ENCODE measurements at places on chromosomes 1 and 21.

DNA sequence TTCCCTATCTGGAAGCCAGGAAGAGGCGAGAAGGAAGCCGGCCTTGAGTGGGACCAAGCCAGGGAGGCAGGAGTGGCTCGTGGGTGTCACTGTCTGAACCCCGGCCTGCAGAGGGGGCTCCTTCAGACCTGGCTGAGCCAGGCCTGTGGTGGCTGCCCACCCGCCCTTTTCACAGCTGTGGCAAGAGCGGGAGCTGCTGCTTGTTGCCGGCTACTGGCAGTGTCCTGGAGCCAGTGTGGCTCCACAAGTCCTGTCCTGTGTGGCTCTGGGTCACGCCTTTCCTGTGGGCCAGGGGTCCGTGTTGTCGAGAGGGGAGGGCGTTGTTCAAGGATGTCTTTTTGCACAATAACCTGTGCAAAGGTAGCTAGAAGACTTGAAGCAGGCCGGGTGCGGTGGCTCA is 1.3 kb downstream of the PFKL start:
- DNase-seq = no peak

DNA sequence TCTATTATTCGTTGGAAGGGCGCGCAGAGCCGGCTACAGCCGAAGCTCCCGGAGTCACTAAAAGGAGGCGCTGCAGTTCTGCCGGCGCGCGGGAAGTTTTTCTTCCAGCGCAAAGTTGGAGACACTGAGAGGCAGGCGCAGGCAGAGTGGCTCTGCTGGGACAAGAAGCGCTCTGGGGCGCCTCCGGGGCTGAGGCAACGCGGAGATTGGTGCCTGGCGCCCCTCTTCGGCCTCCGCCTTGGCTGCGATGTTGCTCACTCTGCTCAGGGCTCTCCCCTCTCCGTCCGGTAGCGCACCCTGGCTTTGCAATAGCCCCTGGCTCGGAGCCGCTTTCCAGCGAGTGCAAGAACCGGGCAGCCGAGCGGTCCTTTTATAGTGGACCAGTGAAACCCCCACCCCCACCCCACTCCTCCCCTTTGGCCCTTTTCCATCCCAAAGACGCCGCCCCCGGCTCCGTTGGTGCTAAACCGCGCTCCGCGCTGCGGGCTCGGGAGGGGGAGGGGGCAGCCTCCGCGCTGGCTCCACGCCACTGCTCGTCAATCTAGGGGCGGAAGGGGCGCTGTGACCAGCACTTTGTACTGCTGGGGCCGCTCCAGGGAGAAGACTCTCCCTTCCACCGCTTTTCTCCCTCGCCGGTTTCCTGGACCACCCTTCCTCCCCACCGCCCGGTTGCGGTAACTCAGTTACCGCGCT is at the start of gene ADAMTS1:
Gene ADAMTS1 (minus strand): TSS at position 344 of the 693 bp plus-strand sequence. CDS start 455 bp downstream, outside the sequence.
- DNase-seq = peak; percentile 83

GRCh38 chr1:203638950-203639349 is 12.3 kb downstream of the ATP2B4 start:
- DNase-seq = no peak

GRCh38 chr1:189939967-189940366 is 537.7 kb downstream of the BRINP3 start:
- no peak for DNase-seq

DNA sequence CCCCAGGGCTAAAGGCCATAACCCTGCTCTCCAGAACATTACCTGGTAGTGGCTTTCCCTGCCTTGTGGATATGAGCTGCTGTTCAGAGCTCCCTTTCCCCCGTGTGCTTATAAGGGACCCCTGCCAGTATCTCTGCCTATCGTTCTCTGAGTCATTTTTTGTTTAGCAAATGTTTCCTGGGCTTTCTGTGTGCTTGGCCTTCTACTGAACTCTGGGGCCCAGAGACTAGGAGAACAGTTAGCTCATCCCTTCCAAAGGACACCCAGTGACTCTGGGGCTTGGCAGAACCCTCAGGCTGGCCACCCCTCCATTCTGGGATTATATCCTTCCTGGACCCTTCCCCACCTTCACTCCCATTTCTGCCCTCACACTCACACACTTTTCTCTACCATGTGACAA is 80.8 kb upstream of the POU3F1 start:
- DNase-seq = no peak

DNA sequence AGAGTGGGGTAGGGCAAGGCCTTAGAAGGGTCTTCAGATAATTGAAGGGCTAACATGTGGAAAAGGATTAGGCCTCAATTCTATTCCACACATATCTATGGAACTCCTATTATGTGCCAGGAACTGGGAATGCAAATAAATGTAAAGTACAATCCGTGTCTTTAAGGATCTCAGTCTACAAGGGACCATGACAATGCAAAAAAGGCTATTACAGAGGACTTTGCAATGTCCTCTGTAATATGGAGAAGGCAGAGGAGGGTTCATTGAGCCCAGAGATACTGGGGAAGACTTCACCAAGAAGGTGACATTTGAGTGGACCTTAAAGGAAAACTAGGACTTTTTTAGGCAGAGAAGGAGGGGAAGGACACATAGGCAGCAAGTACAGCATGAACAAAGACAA is 4.5 kb upstream of the SCMH1 start:
- no peak for DNase-seq

GRCh38 chr1:180680558-180681144 is 48.8 kb downstream of the XPR1 start:
- DNase-seq = no peak

GRCh38 chr1:54318246-54318814 is 87.9 kb downstream of the SSBP3 start:
- DNase-seq = no peak

GRCh38 chr1:17795836-17796645 is 40.9 kb downstream of the ACTL8 start:
- DNase-seq = no peak

DNA sequence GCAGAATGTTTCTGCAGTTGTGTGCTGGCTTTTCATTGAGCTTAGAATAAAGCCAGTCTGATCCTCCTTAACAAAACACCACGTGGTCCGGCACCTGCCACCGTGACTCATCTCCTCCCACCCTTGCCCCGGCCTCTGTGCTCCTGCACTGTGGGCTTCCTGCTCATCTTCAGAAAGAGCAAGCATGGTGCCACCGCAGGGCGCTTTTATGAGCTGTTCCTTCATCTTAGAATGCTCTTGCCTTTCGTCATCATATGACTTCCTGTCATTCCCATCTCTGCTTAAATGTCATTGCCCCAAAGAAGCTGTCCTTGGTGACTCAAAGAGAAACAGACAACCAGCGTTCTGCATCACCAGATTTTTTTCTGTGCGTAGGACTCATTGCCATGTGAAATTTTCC is 117.8 kb downstream of the HHAT start:
- DNase-seq = no peak

DNA sequence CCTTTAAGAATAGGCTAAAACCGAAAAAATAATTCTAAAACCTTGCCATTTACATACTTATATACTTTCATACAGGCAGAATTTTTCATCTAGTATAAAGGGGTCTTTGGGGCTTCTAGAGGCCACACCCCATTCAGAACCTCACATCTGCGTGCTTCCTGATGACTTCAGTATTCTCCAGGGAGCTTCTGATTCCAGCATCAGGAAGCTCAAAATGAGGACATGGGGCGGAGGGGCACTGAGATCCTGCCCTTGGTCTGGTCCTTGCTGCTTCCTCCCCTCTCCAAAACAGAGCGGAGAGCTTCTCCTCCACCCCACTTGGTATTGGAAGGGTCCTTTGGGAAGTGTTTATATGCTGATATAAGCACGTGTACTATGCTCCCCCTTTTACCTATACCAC is 13.8 kb downstream of the PAX7 start:
- DNase-seq = no peak

GRCh38 chr1:228400692-228401454 is 5.8 kb downstream of the TRIM11 start:
- DNase-seq = no peak

GRCh38 chr1:204102029-204102611 is 29.2 kb downstream of the SOX13 start:
- no peak for DNase-seq

DNA sequence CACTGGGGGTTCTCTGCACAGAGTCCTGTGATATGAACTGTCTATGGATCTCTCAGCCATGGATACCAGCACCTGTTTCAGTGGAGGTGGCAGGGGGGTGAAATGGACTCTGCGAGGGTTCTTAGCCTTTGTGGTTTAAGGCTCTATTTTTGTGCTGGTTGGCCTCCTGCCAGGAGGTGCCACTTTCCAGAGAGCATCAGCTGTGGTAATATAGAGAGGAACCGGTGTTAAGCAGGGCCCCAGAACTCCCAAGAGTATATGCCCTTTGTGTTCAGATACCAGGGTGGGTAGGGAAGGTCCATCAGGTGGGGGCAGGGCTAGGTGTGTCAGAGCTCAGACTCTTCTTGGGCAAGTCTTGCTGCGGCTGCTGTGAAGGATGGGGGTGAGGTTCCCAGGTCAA is 330.0 kb upstream of the PLD5 start:
- no peak for DNase-seq

DNA sequence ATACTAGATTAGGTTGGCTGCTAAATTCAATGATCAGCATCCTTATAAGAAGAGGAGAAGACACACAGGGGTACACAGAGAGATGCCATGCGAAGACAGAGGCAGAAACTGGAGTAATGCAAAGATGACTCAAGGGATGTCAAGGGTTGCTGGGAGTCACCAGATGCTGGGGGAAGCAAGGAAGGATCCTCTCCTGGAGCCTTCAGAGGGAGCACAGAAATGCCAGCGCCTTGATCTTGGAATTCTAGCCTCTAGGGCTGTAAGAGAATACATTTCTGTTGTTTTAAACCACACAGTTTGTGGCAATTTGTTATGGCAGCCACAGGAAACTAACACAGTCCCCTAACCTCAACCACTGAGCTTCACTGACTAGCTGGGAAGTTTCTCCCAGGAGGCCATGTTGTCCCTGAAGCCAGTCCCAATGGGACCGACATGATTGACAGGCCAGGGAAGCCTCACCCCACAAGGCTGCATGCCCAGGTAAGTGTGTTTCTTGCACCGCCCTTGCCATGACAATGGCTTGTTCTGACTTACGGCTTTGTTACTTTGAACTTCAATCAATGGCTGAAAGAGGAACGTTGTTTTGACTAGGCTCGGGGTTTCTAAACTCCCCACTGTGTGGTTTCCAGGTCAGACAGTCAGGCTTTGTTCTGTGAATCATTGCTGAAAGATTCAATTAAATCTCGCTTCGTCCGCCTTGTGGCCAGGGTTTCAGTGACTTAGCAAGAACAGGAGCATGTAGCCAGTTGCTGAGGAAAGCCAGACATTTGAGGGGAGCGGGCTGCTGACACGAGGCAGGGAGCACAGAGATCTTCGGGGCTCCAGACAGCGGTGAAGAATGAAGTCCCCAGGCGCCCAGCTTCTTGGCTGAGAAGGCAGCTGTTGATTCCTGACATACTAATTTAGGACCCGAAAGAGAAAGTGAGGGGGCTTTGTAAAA is 62.3 kb downstream of the RUNX1 start:
- DNase-seq = no peak

DNA sequence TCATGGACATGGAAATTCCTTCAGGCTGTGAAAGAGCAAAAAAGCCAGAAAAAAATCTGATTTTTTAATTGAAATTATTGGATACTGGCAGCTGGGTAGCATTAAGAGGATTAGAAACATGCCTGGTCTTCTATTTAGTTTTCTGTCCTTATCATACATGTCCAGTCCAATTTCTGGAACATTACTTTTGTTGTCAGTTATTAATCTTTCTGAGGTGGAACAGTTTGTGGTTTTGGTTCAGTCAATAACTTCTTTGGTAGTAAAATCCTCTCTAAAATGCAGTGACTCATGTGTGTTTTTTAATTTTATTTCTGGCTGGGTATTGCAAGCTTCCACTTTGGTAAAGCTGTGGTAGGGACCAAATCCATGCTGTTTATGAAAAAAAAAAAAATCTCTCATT is 687.0 kb upstream of the ADGRL2 start:
- no peak for DNase-seq

- DNase-seq = peak; percentile 42
These were observed 67.9 kb downstream of the KLHDC7A start for GRCh38 chr1:18548643-18549042.

GRCh38 chr1:89546082-89546889 is 21.7 kb downstream of the LRRC8B start:
- no peak for DNase-seq

- no peak for DNase-seq
These were observed 1183.7 kb upstream of the PRMT6 start for GRCh38 chr1:105872817-105873216.

DNA sequence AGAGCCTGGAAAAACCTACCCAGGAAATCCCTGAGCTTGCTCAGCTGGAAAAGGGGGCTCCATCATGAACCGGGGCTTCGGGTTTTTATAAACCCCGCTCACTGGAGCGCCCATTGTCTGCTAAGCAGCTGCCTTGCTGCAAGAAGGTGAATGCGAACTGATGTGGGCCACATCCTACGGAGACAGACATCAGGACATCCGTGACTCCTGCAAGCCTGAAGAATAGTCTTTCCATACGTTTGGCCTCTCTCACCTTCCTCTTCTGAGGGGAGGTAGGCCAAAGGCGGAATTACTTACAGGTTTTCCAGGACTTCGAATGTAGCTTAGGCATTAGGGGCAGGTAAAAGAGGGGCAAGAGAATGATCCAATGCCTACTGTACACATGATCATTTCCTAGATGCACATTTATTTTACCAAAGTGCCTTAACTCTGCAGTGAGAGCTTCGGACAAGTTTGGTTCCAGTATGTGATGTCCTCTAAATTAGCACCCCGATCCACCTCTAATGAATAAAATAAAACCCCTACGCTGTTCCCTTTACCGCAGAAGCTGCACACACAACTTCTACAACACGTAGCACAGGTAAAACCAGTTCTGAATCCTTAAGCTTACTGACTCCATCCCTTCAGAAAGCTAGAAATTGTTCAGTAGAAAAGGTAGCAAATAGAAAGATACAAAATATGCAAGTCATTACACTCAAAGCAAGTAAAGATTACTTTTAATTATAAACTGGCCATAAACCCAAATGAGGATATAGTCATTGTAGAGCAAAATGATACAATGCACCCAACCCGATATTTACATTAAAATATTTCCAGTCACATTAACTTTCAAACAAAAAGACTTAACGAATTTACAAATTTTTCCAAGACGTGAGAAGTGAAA is 866 bp upstream of the SORT1 start:
- DNase-seq = no peak

GRCh38 chr1:84510668-84511067 is 4.3 kb upstream of the GNG5 start:
- no peak for DNase-seq

DNA sequence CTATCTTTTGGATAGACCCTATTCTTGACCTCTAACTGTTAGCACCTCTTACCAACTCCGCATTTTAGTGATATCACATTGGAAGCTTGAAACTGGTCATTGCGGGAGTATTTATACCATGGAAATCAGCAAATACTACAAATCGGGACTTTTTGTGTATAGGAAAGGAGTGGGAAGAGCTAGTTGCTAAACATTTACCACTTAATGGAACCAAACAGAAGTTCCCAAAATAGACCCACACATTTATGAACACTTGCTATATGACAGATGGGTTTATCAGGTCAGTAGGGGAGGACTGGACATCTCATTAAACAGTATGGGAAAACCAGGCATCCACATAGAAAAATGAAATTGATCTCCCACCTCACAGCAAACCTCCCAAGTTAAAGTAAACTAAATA is 29.4 kb downstream of the PHC2 start:
- DNase-seq = no peak

GRCh38 chr1:39671793-39672550 is at the start of gene NT5C1A:
TSS of gene NT5C1A (minus strand) at chr1:39672107. CDS start at chr1:39672038, 69 bp downstream.
- DNase-seq = peak; percentile 43
